ENCODE measurements at places on chromosomes 7 and 10. TPM values are rescaled to one million over a fixed set of nuclear protein-coding genes. Genes with fewer than 3 reads are reported as not detected.
A peak's percentile ranks its signal among the peaks of the same experiment; 100 is the strongest.

- DNase-seq: peak; percentile 13
These were observed 63.7 kb downstream of the TACC2 start for GRCh38 chr10:122052701-122053100.

DNA sequence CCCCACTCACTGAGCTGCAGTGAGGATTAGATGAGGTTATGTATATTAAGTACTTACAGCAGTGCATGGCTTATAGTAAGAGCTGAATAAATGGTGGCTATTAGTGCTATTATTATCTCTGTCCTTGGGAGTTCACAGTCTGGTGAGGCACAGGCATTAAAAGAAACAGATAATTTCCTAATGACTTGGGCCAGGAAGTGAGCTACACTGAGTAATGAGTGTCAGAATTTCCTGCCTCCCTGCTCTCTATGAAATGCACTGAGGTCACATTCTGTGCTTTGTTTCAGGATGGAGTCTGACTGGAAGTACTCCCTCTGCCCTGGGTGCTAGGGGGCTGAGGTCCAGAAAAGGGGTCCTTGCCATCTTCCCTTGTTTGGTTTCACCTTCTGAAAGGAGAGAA is 48.7 kb upstream of the LOXL4 start:
- DNase-seq: no peak

Gene CLDN15
- 17.7 TPM for total RNA-seq

DNA sequence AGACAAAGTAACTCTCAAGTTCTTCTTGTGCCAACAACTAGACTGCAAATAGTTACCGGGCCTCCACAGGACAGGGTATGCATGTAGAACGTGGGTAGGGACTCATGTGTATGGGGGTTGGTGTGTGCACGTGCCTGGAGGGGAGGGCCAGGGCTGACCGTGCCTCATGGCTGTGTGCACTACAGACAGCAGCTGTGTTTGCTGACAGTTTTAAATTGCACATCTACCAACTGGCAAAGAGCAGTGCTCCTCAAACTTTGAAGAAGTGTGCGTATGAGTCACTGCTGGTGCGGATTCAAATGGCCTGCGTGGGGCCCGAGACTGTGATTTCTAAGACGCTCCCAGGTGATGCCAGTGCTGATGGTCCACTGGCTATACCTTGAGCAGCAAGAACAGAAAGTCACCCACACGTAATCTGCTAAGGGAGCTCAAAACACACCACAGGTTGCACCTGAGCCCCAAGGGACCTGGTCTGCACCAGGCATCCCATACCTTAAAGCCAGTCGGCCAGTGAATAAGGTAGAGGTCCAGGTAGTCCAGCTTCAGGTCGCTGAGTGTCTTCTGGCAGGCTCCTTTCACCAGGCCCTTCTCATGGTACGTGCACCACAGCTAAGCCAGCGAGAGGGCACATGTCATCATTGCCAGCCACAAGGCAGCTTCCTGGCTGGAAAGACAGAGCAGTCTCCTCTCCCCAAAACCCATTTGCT is 8.5 kb downstream of the AKR1B1 start:
- no peak for DNase-seq

Gene CDHR3
- total RNA-seq: 1.4 TPM

DNA sequence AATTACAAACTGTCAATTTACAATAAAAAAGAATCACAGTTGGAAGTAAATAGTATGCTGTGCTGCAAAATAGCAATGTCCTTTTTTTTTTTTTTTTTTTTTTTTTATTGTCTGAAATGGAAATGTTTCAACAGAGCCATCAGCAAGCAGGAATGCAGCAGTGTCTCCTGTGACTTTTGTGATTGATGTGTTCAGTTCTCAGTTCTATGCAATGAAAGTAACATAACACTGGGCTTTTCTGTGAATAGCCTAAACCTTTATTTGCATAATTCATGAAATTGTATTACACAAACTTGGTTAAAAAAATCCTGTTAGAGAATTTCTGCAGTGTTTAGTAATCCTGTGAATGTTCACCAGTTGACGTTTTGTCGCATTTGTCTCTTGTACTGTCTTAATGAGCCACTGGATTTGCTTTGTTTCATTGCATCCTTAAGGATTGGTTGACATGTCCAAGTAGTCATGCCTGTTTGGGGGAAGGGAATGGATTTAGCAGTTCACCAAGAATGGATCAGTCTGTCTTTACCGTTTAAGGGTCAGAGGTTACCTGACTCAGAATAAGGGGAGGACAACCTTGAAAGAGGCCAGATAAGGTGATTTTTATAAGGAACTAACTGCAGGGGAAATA is 192.7 kb downstream of the MLLT10 start:
- DNase-seq: no peak

Gene ANKRD1
- 156 TPM for total RNA-seq

- no peak for DNase-seq
These were observed 141.7 kb upstream of the SEMA3A start for GRCh38 chr7:84336303-84336702.

Gene PTPRE
- total RNA-seq: 70.6 TPM

Gene LIPJ
- total RNA-seq: not detected

Gene TCAF2
- total RNA-seq: 4.4 TPM

Gene SAMD9L
- 46.5 TPM for total RNA-seq

DNA sequence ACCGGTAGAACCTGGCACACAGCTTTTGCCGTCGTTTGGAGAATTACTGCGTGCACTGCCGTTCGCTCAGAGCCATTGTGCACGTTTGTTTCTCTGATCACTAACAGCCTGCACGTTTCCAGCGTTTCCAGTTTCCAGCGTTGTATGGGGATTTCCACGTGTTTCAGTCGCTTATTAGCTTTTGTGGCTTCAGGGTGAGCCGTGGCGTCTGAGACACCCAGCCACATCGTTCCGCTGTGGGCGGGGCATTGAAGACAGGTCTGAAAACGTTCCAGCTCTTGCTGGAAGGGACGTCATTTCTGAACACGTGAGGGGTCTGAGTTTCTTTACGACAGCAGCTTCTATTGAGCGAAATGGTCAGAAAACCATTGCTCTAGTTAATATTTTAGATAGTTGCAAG is 164.8 kb downstream of the DNAJB6 start:
- peak; percentile 34 for DNase-seq

GRCh38 chr7:142391191-142391992 is 133.5 kb upstream of the PRSS58 start:
- no peak for DNase-seq

Gene EIF5AL1
- 0.14 TPM for total RNA-seq
